Activated T-helper 2 cell treated with anti-CD3 and anti-CD28 coated beads, Interferon-gamma antibody, Interleukin-2, Interleukin-4, amounts not matched to agents 10 μg/mL and 5 μg/mL and 100 μg/mL, durations not matched to agents 14 hours and 24 hours and 36 hours (primary cell): ENCODE measurements at places on chromosomes 12 and 14. TPM values are rescaled to one million over a fixed set of nuclear protein-coding genes. Genes with fewer than 3 reads are reported as not detected.
A peak's percentile ranks its signal among the peaks of the same experiment; 100 is the strongest.

- DNase-seq = no peak
Observed at GRCh38 chr12:112196196-112196875, 71.0 kb downstream of the TRAFD1 start.

Gene CPNE8
- total RNA-seq = 4.7 and 5.0 TPM in 2 replicates

- DNase-seq = no peak
Observed at GRCh38 chr12:93526786-93527428, 45.6 kb upstream of the SOCS2 start.

DNA sequence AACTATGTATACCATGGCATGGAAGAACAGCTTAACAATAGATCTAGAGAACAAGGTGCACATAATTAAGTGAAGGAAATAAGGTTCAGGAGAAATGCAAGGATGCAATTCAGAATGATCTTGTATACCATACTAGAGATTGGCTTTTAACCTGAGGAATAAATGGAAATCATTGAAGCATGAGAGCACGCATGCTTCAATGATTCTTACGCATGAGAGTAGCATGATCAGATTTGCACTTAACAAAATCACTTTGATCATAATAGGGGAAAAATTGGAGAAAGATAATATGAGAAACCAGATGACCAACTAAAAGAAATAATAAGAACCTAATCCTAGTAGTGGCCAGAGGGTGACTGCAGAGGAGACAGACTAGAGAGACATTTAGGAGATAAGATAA is 133.3 kb upstream of the FSCB start:
- no peak for DNase-seq

Gene HOXC4
- 0.14 and 0.21 TPM in 2 replicates for total RNA-seq

GRCh38 chr12:40634517-40635131 is 57.6 kb upstream of the CNTN1 start:
- no peak for DNase-seq

GRCh38 chr14:66072190-66073084 is 413.7 kb upstream of the CCDC196 start:
- DNase-seq = no peak

DNA sequence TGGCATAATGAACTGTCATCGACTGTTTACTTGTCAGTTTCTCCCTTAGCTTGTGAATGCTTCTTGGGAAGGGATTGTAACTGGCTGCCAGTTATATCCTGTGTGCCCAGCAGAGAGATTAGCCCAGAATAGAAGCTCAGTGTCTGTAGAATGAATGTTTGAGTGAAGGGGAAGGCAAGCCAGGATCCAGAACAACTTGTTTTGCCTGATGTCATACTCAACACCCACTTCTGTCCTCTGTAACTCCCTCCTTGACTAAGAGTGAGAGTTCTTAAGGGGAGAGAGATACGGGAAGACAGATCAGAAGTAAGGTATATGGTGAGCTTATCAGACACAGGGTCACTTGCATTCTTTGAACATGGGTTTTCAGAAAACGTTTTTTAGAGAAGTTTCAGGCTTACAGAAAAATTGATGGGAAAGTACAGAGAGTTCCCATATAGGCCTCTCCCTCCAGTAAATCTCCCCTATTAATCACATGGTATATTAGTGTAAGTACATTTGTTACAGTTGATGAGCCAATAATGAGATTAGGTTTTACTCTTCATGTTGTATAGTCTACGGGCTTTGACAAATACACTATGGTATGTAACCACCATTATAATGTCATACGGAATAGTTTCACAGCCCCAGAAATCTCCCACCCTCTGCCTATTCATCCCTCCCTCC is 5.6 kb upstream of the SPPL3 start:
- no peak for DNase-seq

DNA sequence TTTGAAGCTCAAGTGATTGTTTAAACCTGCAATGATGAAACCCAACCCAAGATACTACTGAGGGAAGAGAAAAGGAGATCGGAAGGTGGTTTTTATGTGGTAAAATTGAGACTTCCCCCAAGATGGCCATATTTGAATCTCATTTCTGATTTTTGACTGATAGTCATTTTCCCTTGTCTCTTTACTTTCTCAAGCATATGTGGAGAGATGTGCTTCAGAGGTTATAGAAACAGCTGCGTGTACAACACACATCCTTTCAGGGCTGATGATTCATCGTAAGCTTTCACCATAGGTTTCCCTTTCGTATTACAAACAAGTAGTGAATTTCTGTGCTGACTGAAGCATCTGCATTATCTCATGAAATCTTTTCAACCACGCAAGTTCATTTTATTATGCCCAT is 276.2 kb downstream of the EMP1 start:
- DNase-seq = no peak

DNA sequence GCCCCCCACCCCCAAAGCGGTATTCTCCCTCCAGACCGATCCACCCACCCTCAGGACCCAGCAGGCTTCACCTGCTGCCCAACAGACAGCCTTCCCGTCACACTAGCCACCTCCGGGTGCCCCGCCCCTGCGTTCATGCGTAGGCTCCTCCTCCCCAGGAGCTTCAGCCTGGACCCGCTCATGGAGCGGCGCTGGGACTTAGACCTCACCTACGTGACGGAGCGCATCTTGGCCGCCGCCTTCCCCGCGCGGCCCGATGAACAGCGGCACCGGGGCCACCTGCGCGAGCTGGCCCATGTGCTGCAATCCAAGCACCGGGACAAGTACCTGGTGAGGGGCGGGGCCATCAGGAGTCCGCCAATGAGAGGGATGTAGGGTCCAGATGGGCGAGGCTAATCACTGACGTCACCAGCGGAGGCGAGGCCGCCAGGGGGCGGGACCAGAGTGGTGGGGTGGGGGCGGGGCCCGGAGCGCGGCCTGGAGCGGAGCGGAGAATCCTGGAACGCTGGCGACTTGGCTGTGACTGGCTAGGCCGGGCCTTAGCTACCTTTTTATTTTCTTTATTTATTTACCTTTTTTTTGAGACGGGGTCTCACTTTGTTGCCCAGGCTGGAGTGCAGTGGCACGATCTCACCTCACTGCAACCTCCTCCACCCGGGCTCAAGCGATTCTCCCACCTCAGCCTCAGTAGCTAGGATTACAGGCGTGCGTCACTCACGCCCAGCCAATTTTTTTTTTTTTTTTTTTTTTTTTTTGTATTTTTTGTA is 4.4 kb downstream of the TNS2 start:
- peak; percentile 88 for DNase-seq

- no peak for DNase-seq
Observed at GRCh38 chr14:56815745-56816144, 5.5 kb upstream of the OTX2 start.

Gene FGF23
- total RNA-seq = not detected in 2 replicates

Gene C12orf54
- not detected in 2 replicates for total RNA-seq
